ENCODE measurements at places on chromosomes 5 and 9. TPM values are rescaled to one million over a fixed set of nuclear protein-coding genes. Genes with fewer than 3 reads are reported as not detected.

The IL6ST gene
- total RNA-seq, result 951 TPM

The SERINC5 gene
- 16.6 TPM for total RNA-seq

The AIF1L gene
- under 0.01 TPM for total RNA-seq

The MCTP1 gene
- total RNA-seq, result 4.7 TPM

The TRPM6 gene
- 0.09 TPM for total RNA-seq

The IL13 gene
- not detected for total RNA-seq

The TICAM2 gene
- total RNA-seq, result 3.3 TPM

The CHSY3 gene
- 7.7 TPM for total RNA-seq

The NR3C1 gene
- total RNA-seq, result 68.3 TPM

The CHMP5 gene
- 115 TPM for total RNA-seq

The SHISAL2B gene
- total RNA-seq, result not detected

The PSMB7 gene
- total RNA-seq, result 214 TPM

The C5orf24 gene
- 28.4 TPM for total RNA-seq

The SLC6A7 gene
- not detected for total RNA-seq

The DNM1 gene
- 9.6 TPM for total RNA-seq

The DIPK1B gene
- total RNA-seq, result 1.00 TPM

The ARHGEF28 gene
- 15.9 TPM for total RNA-seq

The PCDHAC1 gene
- 0.18 TPM for total RNA-seq

The FOXD4 gene
- total RNA-seq, result 0.28 TPM

The SLIT3 gene
- total RNA-seq, result 18.5 TPM

The RGS7BP gene
- total RNA-seq, result under 0.01 TPM

The NINJ1 gene
- total RNA-seq, result 58.6 TPM
